ENCODE measurements at places on chromosomes 1 and 21.

DNA sequence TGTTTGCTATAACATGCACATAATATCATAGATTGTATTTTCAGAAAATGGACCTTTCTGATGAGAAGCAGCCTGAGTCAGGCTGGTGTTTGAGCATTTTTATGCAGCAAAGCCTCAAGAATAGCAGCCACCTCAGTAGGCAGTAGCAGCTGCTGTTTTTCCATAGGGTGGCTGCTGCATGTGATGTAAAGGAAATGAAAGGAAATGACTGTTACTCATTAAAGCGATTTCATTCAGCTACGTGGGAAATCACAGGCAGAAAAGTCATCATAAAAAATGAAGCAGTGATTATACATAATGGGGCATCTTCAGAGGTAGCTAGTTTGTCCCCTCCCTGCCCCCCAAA lies 110.4 kb downstream of the PATJ start:
- no peak for DNase-seq

GRCh38 chr1:190273161-190273560 lies 204.5 kb downstream of the BRINP3 start:
- no peak for DNase-seq

- no peak for DNase-seq
Observed at GRCh38 chr1:45668526-45668925, 17.8 kb downstream of the GPBP1L1 start.

- DNase-seq: no peak
Observed at GRCh38 chr1:20223551-20224419, 37.5 kb upstream of the PLA2G2C start.

DNA sequence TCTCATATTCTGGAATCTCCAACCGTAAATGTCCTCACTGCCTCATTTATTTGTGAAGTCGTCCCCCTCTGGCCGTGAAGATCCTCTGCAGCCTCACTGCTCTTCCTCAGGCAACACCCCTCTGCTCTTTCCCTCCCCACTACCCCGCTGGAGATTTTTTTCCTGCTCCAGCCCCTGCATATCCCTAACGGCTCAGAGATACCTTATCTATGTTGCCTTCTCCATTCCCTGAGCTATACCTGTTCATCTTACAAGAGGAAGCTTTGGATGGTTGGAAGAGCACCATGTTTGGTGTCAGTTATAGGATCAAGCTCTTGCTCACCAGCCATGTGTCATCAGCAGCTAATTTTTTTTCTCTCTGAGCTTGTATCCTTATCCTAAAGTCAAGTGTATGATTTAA lies 26.4 kb downstream of the LRRC8B start:
- DNase-seq: no peak

- no peak for DNase-seq
Observed at GRCh38 chr1:85189120-85189519, 11.7 kb downstream of the SYDE2 start.

All from NB4 (cell line).